ENCODE measurements at places on chromosomes 12 and 14.

- DNase-seq = no peak
Measured at GRCh38 chr12:83005534-83006197, 319.0 kb downstream of the TMTC2 start.

DNA sequence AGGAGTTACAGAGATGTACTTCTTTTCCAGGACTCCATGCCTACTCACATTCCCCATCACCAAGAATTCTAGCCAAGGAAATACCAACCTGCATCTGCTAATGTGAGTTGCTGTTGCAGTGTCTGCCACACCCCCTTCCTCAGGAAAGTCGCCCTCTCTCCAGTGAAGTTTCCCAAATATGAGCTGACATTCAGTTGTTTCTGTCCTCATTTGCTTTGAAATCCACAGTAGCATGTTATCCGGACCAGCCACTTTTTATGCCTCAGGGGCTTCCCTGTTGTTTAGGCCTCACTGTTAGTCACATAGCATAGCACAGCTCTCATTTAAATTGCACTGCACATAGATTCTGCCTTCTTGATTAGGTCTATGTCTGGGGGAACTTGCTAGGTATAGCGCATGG lies 212.4 kb downstream of the EGLN3 start:
- DNase-seq = no peak

GRCh38 chr12:110577864-110578693 lies 5.0 kb downstream of the PPTC7 start:
- no peak for DNase-seq

DNA sequence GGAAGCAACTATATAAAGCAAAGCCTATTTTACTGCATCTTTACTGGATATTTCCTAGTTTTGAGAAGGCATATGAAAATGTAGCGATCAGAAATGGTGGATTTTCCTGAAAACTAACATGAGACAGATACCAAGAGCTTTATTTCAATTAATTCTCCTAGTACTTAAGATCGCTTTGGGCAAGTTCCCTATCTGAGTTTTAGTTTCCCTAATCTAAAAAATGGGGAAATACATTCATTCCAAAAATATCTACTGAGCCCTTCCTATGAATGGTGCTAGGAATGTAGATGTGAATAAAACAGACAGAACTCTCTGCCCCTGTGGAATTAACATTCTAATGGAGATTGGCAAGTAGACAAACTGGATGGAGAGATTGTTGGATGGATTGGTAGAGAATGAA lies 8.4 kb downstream of the CATSPERB start:
- no peak for DNase-seq

DNA sequence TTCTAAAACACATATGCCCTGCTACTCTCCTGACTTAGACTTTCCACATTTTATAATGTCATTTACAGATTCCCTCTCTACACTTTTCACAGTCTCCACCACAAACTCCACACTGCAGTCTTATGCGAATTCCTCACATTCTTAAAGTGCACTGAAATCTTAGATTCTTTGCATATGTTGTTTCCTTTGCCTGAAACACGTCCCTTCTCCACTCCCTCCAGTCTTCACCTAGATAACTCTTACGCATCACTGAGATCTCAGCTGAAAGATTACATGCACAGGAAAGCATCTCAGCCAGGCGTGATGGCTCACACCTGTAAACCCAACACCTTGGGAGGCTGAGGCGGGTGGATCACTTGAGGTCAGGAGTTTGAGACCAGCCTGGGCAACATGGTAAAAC lies 3.8 kb upstream of the ARHGAP9 start:
- no peak for DNase-seq

DNA sequence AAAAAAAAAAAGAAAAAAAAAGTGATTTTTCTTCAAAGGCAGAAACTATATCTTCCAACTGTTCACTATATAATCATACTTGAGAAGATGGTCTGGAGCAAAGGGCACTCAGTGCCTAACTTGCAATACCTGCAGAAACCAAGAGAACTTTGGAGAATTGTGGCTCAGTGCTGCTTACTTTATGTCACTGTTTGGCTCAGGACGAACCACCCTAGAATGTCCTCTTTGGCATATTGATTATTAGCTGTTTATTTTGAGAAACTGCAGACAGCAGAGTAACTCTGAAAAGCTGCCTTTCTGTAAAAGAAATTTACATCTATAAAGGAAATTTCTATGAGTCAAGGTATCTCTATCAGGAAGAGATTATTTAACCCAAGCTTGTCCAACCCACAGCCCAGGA lies 100.2 kb downstream of the BBS10 start:
- no peak for DNase-seq

DNA sequence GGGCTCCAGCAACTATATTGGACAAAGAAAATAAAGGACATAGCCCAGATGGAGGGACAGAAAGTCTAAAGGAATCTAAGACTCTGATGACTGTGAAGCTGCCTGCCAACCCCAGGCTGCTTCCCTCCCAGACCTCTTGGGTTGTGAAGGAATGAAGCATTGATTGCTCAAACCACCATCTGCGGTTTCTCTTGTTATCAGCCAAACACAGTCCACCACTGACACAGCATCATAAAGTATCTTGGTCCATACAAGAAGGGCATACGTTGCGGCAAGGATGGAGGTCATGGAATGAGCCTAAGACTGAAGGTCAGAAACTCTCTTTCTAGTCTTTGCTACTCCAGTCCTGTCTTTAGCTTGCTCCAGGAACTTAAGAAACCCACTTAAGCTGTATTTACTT lies 58.5 kb upstream of the PLXNC1 start:
- no peak for DNase-seq

- DNase-seq = no peak
Measured at GRCh38 chr14:90575336-90575735, 178.5 kb downstream of the CALM1 start.

GRCh38 chr14:94342334-94342934 lies 19.3 kb upstream of the SERPINA6 start:
- no peak for DNase-seq

DNA sequence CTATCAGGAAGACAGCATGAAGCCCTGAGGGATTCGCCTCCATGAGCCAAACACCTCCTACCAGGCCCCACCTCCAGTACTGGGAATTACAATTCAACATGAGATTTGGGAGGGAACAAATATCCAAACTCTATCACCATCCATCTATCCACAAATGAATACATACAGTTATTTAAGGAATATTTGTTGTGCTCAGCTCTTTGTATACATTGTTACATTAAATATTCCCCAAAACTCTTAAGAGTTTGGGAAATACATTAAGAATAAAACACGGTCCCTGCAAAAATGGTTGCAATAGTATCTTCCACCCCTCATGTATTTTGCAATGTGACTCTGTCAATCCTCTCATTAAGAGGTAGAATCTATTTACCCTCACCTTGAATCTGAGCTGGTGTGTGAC lies 109.8 kb upstream of the PLXNC1 start:
- DNase-seq = no peak

DNA sequence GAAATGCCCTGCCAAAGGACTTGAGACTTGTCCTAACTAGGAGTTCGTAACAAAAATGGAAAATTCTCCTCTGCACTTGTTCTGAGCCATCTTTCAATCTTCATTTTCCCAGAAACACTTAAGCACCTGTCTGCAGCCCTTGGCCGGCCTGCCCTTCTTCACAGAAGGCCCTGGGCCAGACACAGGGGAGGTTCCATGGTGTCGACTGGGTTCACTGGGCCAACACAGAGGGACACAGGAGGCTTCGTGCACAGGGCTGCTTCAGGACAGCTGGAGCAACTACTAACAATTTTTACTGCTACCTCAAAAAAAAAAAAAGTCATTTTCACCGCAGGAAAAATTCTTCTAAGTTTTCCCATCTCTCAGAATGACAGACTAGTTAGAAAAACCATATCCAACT lies 19.6 kb downstream of the NID2 start:
- DNase-seq = no peak

- DNase-seq = no peak
Measured at GRCh38 chr12:46944088-46944487, 118.3 kb upstream of the SLC38A4 start.

DNA sequence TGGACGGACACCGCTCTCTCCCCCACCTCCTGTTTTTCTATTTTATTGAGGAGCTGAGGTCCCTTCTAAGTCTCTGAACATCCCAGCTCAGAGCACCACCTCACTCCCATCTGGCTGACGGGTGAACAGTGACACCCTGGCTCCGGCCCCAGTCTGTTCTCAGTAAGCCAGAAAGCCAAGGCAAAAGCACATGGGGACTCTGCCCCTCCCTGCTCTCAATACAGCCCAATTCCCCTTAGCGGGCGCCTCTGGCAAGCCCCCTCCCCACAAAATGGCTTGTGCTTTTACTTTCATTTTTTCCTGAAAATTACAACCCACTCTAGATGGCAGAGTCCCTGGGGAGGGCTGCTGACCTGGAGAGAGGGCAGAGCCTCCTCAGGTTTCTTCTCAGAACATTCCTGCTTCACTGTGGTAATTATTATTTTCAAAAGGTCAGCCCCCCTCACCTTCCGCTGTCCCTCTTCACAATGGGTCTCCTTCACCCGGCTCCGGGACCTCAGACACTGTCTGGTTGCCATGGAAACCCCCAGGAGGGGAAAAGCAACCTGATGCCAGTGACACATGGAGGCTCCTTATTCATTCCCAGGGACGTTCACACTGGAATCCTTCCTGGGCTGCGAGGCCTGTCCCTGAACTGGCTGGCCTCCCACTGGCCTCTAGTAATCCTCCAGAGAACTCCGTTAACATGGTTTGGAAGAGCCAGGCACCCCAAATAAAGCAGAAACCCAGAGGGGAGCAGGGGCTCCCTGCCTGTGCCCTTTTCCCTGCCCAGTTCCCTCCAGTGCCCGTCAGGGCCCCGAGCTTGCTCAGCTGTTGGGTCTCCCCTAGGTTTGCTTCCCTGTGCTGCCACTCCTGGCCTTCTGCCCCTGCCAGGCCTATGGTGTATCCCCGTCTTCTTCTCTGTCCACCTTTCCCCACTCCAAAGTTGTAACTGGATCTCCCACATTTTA lies 15.9 kb downstream of the COL2A1 start:
- DNase-seq = no peak

DNA sequence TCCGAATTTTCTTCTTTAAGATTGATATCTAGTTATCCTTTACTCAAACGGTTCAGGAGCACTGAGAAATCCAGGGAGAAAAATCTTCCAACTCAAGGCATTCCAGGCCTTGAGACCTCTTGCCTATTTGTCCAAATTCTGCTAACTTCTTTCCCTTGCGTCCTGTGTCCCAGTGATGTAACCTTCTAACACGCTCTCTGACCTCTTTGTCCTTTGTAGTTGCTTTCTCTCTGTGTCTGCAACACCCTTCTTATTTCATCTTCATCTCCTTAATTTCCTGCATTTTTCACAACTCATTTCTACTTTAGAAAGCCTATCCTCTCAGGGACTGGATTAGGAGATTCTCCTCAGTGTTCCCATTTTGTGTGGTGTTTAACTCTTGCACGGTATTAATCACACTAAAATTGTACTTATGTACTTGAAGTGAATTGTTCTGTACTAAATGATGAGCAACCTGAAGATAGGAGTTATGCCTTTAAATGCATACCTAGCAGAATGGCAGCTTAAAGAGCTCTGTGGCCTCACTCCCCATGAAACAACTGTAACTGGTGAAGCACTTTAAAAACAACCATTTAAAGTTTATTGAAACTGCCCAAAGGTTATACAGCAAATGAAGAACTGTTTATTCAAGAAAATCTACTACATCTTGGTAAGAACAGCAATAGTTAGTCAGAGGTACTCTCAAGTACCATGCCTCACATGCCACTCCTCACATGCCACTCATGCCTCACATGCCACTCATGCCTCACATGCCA lies 7.4 kb upstream of the SNAPC1 start:
- no peak for DNase-seq

- DNase-seq = no peak
Measured at GRCh38 chr14:99261912-99262787, 9.8 kb downstream of the BCL11B start.

- DNase-seq = no peak
Measured at GRCh38 chr12:13097491-13098011, 5.9 kb downstream of the GSG1 start.

- no peak for DNase-seq
Measured at GRCh38 chr12:63877693-63878092, 33.2 kb downstream of the SRGAP1 start.

GRCh38 chr14:22532345-22533056 lies 56.5 kb downstream of the DAD1 start:
- no peak for DNase-seq

- DNase-seq = no peak
Measured at GRCh38 chr12:107732365-107732764, 28.6 kb downstream of the PRDM4 start.

DNA sequence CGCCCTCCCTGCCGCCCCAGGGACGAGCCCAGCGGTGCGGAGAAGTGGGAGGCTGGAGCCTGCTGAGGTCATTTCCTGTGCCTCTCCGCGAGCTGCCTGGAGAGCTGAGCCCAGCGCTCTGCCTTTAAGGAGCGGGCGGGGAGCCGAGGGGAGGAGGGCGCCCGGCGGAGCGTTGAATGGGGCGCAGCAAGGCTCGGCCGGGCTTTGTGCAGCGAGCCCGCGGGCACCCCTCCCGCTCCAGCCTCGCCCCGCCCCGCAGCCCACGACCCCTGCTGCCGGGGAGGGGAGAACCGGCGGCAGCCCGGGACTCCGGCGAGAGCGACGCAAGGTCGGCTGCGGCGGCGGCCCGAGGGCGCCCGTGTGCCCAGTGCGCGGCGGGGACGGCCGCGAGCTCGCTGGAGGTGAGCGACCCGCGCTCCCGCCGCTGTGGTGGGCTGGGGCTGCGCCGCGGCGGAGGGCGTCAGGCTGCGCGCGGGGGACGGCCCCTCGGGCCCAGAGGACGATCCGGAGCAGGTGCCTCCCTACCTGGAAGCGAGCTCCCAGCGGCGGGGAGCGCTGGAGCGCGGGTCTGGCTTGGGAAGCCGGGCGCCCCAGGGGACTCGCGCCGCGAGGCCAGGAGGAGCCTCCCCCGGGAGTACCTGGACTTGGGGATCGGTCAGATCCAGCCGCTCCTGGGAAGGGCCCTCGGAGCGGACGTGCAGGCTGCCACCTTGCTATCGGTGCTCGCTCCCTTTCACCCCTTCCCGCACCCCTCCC lies at the start of gene PLEKHH1:
Gene PLEKHH1, plus strand, starts transcription at position 293 of the 756 bp plus-strand sequence. CDS start 8,578 bp downstream, outside the sequence.
- no peak for DNase-seq
